T-cell (primary cell): ENCODE measurements at places on chromosomes 2 and 18.

- DNase-seq: no peak
Observed at GRCh38 chr2:232831496-232831895, 38.6 kb upstream of the SNORC start.

- DNase-seq: no peak
Observed at GRCh38 chr18:58307441-58307840, 263.4 kb downstream of the NEDD4L start.

GRCh38 chr18:63823516-63824219, 48.5 kb downstream of the SERPINB7 start:
- no peak for DNase-seq

- no peak for DNase-seq
Observed at GRCh38 chr2:109472974-109473373, 140.8 kb downstream of the SEPTIN10 start.

GRCh38 chr2:28692411-28692810, 59.2 kb upstream of the PPP1CB start:
- no peak for DNase-seq

DNA sequence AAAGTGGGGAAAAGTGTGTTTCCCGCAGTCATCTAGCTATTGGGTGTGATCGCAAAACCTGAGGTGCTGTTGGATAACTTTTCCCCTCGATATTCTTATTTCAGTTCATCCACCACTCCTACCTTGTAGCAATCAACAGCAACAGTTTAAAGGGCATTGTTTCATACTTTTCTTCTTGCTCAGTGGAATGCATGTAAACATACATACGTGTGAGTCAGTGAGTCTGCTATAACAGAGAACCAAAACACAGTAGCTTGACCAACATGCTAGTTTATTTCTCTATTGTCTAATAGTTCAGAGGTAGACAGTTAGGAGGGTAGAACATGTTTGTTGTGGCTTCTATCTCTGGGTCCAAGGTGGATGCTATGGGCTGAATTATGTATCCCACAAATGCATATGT, 77.6 kb upstream of the FOXI3 start:
- DNase-seq: no peak

DNA sequence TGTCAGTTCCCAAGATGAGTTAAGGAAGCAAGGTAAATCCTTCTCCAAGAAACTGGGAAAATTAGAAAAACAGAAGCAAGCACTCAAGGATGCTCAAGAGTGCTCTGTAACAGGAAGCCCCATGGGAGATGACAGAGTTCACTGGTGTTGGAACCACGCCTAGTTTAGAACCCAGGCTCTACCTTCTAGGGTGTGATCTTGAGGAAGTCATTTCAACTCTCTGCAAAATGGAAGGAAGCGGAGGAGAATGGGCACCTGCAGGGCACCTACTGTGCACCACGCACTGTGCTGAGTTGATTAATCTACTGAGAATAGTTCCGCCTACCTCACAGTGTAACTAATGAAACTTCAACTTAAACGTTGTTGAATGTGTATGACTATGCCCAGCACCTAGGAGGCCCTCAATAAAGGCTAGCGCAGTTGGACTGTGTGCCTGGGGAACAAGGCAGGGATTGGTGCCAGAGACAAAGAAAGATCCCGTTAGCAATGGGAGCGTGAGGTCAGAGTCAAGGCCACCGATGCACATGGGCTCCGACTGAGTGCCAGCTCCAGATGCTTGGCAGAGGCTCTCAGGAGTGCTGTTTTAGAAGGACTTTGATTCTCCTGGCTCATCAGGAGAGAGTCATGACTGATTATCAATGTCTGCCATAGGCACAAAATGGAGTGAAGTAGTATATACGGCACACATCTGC, 93.7 kb downstream of the MAPK4 start:
- DNase-seq: no peak

GRCh38 chr2:6216234-6216633, 524.0 kb downstream of the SOX11 start:
- DNase-seq: no peak

DNA sequence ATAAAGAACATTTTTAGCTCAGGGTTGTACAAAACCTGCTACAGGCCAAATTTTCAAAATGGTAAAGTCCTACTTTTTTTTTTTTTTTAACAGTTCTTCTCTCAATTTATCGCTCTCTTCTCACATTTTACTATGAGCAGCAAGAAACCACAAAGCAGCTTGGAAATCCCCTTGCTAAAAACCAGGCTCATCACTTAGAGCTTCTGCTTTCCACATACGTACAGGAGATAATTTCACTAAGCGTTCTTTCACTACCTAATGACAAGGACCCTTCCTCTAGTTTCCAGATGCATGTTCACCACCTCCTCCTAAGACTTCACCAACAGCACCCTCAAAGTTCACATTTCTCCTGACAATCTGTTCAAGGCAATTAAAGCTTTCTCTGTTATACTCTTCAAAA, 294.9 kb upstream of the CYRIA start:
- DNase-seq: no peak

DNA sequence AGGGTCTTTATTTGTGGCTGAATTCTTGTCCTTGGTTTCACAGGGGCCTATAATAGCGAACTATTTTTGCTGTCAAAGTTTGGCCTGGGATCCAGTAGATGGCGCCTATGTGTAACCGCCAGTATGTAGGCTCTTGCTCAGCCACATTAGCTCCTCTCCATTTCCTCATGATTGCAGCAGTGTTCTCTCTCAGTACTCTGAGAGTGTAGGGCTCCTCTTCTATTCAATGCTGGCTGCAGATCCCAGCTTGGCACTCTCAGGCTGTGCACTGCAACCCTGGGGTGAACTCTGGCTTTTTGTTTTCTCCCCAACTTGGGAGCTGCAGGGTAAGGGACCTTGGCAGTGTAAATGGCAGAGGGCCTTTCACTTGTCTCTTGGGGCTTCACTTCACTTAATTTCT, 344.6 kb upstream of the CHAC2 start:
- no peak for DNase-seq

DNA sequence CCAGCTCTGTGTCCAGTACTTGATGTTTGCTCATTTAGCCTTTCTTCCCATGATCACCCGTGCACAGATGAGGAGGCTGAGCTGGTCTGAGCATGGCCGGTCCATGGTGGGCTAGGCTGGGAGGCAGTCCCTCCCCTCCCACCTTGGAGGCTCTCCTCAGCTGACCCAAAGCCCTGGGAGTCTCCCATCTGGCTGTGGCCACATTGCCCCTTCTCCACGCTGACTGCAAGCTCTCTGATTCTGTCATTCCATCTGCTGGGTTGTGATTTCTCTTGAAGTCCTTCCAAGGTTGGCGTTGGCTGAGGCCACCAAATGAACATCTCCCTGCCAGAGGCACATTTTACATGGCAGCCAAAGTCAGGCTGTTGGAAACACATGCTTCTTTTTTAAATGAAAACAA, 44.0 kb downstream of the ACKR3 start:
- DNase-seq: no peak

GRCh38 chr18:73679941-73680712, 467.5 kb downstream of the FBXO15 start:
- DNase-seq: no peak

DNA sequence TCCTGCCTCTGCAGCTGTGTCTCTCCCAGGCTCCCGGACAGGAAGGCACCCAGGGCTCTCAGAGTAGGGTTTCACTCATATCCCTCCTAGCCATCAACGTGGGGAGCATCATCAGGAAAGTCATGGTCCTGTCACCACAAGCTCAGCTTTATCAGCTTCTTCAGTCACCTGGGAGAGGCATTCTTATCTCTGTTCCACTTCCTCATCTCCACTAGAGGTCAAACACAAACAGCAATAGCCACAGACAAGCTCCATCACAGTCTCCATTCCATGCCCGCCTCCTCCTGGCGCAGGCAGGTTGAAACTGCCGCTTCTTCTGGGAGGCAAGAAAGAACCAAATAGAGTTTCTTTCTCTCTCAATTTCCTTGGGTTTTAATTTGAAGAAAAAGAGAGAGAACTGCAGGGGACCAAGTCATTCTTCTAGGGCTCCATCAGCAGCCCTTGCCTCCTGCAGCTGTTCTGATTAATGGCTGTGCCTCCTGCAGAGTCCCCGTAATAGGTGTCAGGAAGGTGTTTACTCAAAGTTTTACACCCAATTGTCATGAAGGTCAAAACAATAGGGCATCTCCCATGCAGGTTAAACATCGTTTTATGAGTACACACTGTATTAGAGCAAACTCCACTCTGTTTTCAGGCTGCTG, 377.9 kb downstream of the TMEM182 start:
- DNase-seq: no peak

- no peak for DNase-seq
Observed at GRCh38 chr2:170932948-170933347, 3.9 kb downstream of the GORASP2 start.

- DNase-seq: no peak
Observed at GRCh38 chr2:110667071-110667470, 10.8 kb downstream of the BUB1 start.
